ENCODE measurements at places on chromosomes 12 and 14.

GRCh38 chr14:24712909-24713308 lies 78.9 kb upstream of the GZMB start:
- DNase-seq, result no peak

DNA sequence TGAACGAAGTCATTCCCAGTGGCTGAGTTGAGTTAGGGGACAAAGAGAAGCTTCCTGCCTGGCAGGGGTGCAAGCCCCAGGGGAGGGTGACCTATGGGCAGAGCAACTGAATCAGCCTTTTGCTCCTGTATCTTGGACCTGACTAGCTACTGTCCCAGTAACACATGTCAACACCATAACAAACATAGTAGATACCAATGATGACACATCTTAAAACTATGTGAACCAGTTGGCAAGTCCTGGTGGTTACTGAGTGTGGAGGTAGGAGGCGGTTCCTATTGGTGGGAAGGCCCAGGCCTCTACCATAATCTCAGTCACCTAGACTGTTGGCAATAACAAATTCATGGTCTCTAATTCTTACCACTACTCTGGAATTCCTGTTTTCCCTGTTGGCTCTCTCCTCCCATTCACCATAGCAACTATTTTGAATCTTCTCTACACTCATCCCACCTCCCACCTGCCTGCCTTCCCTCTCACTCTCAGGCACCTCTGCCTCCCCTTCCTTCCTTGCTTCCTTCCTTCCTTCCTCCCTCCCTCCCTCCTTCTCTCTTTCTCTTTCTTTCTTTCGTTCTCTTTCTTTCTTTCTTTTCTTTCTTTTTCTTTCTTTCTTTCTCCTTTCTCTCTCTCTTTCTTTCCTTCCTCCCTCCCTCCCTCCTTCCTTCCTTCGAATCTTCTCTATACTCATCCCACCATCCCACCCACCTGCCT lies 8.1 kb upstream of the P2RX7 start:
- DNase-seq, result peak; percentile 5

GRCh38 chr14:22008766-22009165 lies 335.1 kb upstream of the OR4E1 start:
- DNase-seq, result no peak

- no peak for DNase-seq
Measured at GRCh38 chr14:82244791-82245190, 711.1 kb upstream of the SEL1L start.

GRCh38 chr14:102708494-102708893 lies 68.8 kb upstream of the TRAF3 start:
- DNase-seq, result no peak

- no peak for DNase-seq
Measured at GRCh38 chr14:57811998-57812546, 53.8 kb downstream of the SLC35F4 start.

DNA sequence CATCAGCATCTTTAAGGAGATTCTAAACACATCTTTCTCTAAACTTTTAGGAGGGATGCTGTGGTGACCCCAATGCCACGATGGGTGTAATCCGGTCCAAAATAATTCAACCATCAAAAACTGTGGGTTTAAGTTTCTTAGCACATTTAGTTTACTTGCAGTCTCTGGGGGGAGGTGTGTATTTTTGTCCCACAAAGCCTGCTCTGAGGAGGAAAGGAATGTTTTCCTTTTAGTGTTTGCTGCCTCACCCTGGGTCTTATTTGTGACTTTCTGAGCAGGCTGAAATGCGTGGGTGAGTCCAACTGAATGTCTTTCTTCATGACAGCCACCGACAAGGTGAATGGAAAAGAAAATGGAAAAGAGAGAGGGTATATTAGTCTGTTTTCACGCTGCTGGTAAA lies 1324.7 kb downstream of the AACS start:
- no peak for DNase-seq

- no peak for DNase-seq
Measured at GRCh38 chr14:50603565-50603964, 43.6 kb downstream of the ATL1 start.

DNA sequence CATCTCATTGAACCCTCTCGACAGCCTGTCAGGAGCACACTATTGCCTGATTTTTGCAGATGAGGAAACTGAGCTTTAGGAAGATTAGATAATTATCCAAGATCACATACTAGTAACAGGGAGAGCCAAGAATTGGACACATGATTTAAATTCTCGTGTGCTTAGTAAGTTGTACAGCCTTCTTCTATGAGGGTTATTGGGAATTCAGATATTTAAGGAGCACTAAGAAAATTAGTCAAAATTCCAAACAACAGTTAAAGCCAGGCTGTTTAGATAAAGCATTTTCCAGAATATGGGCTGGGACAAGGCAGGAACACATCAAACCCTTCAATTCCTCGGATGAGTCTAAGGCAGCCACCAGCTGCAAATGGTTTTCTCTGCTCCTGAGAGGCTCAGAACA lies 148.8 kb downstream of the TMEM30B start:
- no peak for DNase-seq

DNA sequence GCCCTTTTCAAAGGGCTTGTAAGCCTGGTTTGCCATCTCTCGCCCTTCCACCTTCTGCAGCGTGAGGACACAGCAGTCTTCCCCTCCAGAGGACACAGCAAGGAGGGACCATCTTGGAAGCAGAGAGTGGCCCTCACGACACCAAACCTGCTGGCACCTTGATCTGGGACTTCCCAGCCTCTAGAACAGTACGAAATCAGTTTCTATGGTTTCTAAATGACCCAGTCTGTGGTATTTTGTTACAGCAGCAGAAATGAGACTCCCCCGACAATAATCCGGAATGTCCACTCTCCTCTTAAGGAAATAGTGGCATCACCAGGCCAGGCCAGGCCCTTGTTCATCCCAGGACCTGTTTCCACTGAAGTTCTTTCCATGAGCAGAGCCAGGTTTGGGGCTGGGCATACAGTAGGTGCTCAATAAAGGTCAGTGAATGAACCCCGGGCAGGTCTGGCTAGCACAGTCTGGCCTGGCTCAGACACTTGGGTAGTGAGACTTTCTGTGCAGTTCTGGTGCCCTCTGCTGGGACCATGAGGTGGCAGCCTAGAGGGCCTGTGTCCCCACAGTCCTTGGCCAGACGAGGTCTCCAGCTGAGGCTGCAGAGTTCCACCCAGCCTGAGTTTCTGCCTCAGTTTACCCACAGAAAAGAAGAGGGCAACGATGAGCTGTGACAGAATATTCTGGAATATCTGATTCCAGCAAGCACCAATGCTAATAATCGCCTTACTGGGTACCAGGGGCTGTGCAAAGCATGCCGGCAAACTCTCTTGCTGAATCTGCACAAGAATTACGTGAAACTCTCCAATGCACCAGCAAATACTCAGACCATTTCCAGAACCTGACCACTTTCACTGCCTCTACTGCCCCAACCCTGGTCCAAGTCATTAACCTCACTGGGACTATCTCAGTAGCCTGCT lies 14.0 kb downstream of the ABCB9 start:
- DNase-seq, result peak; percentile 81

- no peak for DNase-seq
Measured at GRCh38 chr14:22565391-22565945, 23.6 kb downstream of the DAD1 start.

- DNase-seq, result peak; percentile 37
Measured at GRCh38 chr12:93802698-93803423, 125.7 kb downstream of the CRADD start.

DNA sequence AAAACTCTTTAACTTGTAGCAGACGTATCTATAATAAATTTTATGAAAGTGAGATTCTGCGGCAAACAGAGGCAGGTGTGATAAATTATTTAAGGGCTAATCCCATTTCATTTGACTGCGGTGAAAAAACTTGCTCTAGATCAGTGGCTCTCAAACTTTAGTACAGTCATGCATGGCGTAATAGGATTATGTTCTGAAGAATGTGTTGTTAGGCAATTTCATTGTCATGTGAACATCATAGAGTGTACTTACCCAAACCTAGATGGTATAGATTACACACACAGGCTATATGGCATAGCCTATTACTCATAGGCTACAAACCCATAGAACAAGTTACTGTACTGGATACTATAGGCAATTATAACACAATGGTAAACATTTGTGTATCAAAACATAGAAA lies 83.7 kb downstream of the HEATR5A start:
- DNase-seq, result peak; percentile 11

DNA sequence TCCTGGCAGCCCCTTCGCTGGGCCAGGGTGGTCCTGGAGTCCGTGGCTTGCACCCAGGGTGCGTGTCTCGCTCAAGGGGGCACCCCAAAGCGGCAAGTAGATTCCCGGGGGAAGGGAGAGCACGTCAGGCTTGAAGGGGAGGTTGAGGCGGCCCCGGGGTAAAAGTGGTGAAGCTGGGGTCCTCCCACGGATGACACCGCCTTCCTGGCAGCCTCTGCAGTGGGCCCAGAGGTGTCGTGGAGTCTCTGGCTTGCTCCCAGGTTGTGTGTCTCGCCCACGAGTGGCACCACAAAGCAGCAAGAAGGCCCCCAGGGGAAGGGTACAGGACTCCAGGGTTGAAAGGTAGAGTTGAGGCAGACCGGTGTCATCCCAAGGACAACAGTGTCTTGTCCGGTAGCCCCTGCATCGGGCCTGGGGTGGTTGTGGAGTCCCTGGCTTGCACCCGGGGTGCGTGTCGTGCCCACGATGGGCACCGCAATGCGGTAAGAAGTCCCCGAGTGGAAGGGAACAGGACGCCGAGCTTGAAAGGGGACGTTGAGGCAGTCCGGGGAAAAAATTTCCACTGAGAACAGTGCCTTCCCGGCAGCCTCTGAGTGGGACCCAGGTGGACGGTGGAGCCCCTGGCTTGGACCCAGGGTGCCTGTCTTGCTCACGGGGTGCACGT lies 158.0 kb upstream of the ALG10B start:
- DNase-seq, result no peak

- no peak for DNase-seq
Measured at GRCh38 chr12:57887631-57888408, 41.3 kb upstream of the CTDSP2 start.

GRCh38 chr12:64147011-64147631 lies 75.0 kb downstream of the KICS2 start:
- DNase-seq, result no peak

DNA sequence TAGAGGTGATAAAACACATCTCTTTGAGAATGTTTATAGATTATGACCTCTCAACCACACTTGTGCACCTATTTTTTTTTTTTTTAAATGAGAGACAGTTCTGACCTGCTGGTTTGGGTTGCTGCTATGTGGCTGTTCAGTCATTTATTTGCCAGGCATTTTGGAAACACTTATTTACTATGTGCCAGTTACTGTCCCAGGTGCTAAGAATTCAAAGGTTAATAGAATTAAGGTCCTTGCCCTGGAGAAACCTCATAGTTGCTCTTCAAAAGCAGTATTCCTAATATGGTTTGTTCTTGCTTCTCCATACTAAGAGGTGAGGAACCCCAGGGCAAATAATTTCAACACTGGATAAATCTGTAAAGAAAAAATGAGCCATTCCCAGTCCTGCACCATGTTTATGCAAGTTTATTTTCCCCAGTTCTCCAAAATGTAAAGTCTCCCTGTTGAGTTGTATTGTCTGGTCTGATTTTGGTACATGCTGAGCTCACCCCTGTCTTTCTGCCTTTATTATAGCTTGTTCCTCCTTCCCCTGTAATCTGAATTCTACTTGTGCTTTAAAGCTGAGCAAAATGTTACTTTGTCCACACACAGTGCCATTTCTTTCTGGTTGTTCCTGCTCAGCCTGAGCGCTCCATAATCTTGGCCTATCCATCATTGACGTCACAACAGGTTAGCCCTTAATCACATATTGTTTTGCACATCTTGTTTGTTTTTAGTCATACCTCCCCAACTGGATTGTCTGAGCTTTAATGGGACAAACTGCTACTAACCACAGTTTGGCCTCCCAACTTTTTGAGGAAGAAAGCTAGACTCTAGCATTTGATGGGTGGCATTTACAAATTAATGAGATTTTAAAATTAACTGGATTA lies 56.7 kb downstream of the SRGAP1 start:
- DNase-seq, result no peak

DNA sequence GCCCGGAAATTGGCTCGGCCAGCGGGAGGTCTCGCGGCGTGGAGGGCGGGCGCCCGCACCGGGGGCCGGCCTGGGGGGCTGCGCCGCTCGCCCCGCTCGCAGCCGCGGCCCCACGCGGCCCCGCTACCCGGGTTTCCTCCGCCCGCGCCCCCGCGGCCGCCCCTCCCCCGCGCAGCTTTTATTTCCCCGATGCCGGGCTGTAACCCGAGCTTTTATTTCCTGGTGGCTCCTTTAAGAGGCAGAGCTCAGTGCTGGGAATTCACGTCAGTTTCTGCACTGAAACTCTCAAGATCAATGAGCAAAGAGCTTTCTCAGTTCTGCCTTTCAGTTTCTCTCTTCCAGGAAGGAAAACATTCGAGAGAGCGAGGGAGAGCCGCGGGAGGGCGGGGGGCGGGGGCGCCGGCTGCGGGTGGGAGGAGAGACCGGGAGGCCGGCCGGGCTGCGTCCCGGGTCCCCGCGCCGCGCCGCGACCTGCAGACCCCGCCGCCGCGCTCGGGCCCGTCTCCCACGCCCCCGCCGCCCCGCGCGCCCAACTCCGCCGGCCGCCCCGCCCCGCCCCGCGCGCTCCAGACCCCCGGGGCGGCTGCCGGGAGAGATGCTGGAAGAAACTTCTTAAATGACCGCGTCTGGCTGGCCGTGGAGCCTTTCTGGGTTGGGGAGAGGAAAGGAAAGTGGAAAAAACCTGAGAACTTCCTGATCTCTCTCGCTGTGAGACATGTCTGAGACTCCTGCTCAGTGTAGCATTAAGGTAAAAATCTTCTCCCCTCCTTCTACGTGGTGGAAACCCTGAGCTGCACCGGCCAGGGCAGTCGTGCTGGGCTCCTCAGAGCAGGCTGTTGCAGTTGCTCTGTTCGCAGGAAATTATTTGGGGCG lies at the start of gene ETV6:
TSS of gene ETV6 (plus strand) at position 262 of the 873 bp plus-strand sequence. CDS start at position 716, 454 bp downstream.
- peak; percentile 88 for DNase-seq

- no peak for DNase-seq
Measured at GRCh38 chr14:61434311-61434710, 112.9 kb downstream of the PRKCH start.

- no peak for DNase-seq
Measured at GRCh38 chr14:99158646-99159165, 113.3 kb downstream of the BCL11B start.

DNA sequence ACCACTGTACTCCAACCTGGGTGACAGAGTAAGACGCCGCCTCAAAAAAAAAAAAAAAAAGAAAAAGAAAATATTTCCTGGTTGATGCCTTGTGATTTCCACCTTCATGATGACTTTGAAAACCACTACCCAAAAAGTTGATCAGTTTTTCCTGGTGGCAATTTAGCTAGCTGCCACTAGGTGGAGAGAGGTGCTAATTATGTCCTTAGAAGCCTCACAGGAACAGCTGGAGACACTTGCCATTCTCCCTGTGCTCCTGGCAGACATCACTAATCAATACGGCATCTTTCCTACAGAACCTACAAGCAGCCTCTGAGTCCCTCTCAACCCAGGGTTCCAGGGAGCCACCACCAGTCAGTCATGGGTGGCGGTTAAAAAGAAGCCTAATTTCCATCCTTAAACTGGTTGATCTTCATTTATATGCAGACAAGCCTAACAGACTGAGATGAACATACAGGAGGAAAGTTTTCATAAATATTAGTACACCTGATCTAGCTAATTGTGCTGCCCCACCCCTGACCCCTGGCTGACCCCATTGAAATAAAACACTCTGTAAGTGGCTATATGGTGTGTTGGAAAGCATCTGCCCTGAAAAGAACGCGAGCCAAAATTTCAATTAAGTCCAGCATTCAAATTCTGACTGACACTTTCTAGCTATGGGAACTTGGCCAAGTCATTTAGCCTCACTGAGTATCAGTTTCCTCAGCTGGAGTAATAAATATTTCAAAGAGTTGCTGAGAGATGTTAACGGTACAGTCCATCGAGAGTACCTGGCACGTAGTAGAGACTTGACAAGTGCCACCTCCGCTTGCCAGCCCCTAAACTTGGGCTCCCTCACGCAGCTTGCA lies 6.2 kb upstream of the OAS1 start:
- DNase-seq, result peak; percentile 44
